ENCODE measurements at places on chromosomes 7 and 10.

DNA sequence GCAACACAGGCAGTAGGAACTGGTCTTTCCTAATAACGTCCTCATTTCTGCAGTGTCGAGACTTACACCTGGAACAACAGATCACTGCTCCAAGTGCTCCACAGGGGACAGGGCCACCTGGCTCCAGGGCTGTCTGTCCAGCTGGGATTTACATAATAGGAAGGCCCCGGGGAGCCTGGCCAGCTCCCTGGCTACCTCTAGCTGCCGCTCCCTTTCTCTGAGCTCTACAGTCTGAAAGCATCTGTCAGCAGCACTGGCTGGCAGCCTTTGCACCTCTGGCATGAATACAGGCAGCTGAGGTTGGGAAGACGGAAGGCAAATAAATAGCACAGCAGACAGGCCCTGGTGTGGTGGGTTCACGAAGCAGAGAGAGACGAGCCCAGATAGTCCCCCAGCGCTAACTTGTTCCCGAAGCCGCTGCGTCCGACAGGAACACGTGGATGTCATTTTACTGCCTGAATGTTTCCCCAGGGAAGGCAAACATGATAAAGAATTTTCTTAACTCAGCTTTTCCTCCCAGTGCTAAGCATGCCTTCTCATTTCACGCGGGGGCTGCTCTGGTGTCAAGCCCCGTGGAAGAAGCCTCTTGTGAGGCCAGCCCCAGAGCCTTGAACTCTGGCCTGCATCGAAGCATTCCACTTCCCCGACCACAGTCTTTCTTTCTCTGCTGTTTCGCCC lies 105.4 kb downstream of the ITIH5 start:
- no peak for DNase-seq

- DNase-seq: peak; percentile 65
Observed at GRCh38 chr10:61286686-61287085, 166.5 kb downstream of the TMEM26 start.

GRCh38 chr7:115300231-115300870 lies 378.5 kb downstream of the MDFIC start:
- no peak for DNase-seq

- DNase-seq: no peak
Observed at GRCh38 chr7:129375141-129375938, 58.9 kb upstream of the STRIP2 start.
